ENCODE measurements at places on chromosomes 4 and X.
A peak's percentile ranks its signal among the peaks of the same experiment; 100 is the strongest.

GRCh38 chr4:182385897-182386296 lies 142.7 kb downstream of the TENM3 start:
- no peak for DNase-seq

- DNase-seq = no peak
These were observed 253.9 kb downstream of the SPOCK3 start for GRCh38 chr4:166980419-166980818.

DNA sequence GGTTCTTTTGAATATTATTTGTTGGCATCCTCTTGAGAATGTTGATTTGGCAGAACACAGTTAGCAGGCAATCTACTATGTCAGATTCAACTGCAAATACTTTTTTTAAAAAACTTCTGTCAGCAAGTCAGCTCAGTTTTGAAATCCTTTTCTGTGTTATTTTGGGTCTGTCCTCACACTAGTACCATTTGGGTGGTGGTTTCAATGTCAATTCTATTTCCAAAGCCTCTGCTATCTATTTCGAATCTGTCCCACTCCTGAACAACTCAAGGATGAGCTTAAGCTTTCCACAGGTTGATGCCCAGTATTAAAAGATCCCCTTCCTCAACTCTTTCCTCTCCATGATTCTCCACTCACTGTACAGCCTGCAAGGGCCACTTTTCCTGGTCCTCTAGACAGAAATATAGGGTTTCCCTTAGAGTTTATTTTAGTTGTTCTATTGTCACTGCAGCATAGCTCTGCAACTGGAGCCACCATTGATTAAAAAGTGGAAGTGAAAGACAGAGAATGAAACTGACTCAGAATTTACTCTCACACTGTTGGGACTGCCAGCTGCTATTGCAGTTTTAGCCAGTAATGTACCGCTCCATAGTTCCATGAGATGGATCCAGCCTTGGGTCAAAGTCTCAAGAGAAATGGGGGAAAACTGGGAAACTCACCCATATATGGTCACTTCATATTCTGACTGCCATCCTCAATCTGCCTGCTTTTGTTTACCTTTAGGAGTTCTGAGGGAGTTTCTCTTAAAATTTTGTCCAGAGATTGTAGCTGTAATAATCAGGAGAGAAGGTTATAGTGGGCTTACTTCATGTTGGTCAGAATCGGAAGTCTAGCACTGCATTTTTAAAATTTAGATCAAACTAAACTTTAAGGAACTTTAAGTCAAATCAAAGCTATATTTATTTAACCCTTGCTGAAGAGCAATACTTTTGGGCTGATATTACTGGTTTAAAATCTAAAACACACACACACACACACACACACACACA lies 14.6 kb downstream of the HDX start:
- peak; percentile 37 for DNase-seq

- no peak for DNase-seq
These were observed 771 bp upstream of the RBPJ start for GRCh38 chr4:26319949-26320537.

- DNase-seq = no peak
These were observed 108.9 kb upstream of the NHS start for GRCh38 chrX:17266136-17266535.

- DNase-seq = no peak
These were observed 33.1 kb downstream of the LNX1 start for GRCh38 chr4:53558065-53558801.

- DNase-seq = peak; percentile 94
These were observed 56.2 kb upstream of the TADA2B start for GRCh38 chr4:6986781-6987587.

DNA sequence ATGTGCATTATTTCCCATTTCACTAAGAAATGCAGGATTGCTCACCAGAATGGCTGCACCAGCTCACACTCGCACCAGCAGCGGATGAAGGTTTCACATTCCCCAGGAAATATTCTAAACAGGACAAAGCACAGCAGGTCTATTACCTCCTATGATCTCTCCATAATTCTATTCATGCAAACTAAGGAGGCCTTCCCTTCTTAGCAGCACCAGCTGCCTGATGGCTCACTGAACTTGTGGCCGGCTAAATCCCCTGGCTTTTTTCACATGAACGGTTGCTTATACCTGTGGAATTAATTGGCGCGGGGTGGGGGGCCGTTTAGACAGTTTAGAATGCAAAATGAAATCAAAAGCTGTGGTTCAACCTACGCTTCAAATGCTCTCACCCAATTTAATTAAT lies 73.5 kb upstream of the SRD5A3 start:
- DNase-seq = no peak

GRCh38 chr4:9594948-9595347 lies 150.7 kb downstream of the DEFB131A start:
- no peak for DNase-seq

DNA sequence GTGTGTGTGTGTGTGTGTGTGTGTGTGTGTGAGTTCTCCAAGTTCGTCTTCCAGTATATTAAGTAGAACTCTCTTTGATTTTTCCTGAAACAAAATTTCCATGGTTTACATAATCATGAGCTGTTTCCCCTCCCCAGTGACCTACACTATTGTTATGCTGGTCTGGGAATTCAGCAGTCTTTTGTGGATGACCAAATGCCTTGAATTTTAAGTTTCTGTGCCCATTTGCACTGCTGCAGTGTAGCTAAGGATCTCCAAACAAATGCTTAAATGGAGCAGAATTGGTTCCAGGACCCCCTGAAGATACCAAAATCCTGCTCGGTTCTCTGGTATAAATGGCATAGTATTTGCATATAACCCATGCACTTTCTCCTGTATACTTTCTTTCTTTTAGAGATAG lies 77.2 kb upstream of the SLC34A2 start:
- DNase-seq = no peak

DNA sequence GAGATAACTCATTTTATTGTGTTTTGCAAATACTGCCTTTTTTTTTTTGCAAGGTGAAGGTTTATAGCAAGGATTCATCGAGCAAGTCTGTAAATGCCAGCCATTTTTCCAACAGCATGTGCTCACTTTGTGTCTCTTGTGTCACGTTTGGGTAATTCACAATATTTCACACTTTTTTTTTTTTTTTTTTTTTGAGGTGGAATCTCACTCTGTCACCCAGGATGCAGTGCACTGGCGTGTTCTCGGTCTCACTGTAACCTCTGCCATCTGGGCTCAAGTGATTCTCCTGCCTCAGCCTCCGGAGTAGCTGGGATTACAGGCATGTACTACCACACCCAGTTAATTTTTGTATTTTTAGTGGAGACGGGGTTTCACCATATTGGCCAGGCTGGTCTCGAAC lies 1.9 kb downstream of the RNF4 start:
- no peak for DNase-seq

DNA sequence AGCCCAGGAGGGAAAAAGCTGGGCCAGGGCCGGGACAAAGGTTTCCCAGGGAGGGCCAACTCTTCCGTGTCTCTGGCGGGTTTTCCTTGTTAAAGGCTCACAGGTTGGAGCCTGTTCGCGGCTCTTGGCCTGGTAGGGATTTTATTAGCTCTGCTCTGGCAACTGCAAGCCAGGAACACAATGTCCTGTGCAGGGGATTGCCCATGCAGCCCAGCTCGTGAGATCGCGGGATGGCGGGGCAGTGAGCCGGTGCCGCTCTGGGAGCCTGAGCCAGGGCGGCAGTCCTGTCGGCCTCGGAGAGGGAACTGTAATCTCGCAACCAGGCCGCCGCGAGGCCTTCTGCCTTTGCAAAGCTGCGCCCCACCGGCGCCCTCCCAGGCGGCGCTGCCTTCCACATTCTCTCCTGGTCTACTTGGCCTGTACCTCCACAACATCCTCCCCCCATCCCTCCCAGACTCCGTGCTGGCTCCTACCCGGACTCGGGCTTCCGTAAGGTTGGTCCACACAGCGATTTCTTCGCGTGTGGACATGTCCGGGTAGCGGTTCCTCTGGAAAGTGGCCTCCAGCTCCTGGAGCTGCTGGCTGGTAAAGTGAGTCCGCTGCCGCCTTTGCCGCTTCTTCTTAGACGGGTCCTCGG lies 2.1 kb downstream of the PITX2 start:
- DNase-seq = no peak

- no peak for DNase-seq
These were observed 445.7 kb downstream of the GASK1B start for GRCh38 chr4:157727163-157727562.

DNA sequence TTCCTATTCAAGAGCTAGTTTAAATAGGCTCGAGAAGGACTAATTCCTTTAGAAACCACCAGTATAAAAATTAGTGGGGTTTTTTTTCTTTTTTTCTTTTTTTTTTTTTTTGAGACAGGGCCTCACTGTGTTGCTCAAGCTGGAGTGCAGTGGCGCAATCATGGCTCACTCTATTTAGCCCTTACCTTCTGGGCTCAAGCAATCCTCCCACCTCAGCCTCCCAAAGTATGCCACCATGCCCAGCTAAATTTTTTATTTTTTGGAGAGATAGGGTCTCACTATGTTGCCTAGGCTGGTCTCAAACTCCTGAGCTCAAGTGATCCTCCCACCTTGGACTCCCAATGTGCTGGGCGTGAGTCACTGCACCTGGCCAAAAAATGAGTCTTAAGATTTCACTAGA lies 52.8 kb downstream of the APOO start:
- no peak for DNase-seq

- DNase-seq = no peak
These were observed 47.9 kb downstream of the HSD17B13 start for GRCh38 chr4:87274803-87275202.

- DNase-seq = peak; percentile 82
These were observed 25.8 kb upstream of the CHRNA9 start for GRCh38 chr4:40309250-40309774.

DNA sequence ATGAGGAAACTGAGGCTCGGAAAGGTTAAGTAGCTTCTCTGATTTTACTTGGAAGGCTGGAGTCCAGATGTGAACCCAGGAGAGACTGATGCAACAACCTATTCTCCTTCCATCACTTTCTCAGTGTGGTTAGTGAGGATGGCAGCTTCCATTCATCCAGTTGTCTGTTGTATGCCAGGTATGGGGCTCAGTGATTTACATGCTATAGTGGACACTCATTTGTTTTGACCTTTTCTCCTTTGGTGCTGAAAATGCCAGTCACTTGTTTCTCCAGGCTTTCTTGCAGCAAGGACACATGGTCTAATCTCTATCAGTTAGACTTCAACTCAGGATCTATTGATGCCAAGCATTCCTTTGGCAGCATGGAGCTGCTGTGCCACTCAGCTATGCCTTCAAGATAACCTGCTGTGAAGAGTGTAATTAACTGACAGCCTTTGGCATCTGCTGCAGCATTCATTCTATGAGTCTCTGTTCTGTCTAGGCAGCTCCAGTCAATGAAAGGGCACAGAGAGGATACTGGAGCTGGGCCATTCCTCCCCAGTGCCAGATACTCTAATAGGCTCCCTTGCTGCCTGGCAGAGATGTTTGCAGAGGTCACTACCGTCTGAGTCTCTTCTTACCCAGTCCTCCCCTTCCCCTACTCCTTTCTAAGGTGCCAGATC lies 11.0 kb upstream of the CWH43 start:
- DNase-seq = no peak

GRCh38 chr4:88033309-88033708 lies 25.9 kb downstream of the PKD2 start:
- peak; percentile 17 for DNase-seq

DNA sequence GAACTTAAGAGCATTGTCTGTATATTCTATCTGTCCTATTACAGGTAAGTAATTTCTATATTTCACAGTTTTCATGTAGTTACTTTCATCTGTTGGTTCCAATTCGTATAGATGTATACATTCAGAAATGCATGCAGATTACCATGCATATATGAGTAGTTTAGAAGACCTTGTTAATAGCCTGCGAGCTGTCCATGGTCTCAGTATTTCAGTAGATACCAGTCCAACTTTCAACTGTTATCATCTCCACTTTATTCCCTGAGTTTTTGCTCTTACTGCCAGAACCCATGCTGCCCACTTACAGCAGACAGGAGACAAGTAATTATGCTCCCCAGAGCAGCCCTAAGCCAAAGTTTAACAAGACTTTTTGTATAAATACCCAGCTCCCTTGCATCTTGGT lies 37.7 kb downstream of the VEGFC start:
- no peak for DNase-seq

DNA sequence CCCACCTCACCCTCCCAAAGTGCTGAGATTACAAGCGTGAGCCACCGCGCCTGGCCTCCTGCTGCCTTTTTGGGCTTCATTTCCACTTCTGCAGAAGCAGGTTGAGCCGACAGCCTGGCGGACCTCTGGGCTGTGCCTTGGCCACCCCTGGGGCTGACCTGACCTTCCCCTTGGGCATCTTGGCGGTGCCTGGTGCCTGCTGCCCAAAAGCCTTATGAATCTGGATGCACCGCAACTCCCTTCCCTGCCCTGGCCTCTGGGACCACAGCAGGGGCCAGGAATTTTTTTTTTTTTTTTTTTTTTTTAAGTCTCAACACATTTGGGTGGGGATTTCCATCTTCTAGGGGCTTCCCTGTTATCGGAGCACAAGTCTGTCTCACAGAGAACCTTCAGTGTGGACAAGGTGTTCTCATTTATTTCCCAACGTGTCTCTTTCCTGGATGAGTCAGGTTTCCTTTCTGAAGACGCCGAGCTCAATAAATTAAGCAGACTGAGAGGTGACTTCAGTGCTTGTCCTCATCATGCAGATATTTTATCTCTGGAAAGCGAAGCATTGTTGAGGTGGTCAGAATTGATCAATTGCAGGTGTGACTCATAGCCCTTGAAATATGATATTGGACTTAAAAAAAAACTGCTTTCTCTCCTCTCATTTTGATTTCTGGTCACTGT lies 79.7 kb downstream of the SHROOM2 start:
- DNase-seq = peak; percentile 53

DNA sequence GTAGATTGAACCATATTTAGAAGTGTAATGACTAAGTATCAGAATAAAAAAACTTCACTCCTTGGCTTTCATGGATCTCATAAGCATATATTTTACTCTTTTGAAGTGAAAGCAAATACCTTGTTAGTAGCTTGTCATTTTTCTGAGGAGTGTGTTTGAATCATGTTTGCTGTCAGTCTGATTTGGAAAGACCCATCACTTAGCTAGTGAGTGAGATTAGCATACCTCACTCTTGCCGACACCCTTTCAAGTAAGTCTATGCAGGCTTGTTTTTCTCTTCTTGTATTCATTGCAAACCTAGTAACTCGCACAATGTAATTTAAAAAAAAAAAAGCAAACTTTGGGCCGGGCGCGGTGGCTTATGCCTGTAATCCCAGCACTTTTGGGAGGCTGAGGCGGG lies 360.0 kb downstream of the ARHGAP24 start:
- DNase-seq = no peak

GRCh38 chr4:183430317-183430993 lies 14.0 kb upstream of the CDKN2AIP start:
- no peak for DNase-seq

- no peak for DNase-seq
These were observed 264.3 kb upstream of the NOCT start for GRCh38 chr4:138751309-138751708.

GRCh38 chr4:39682138-39682537 lies 15.8 kb upstream of the UBE2K start:
- DNase-seq = no peak

- no peak for DNase-seq
These were observed 97.2 kb upstream of the ACSL4 start for GRCh38 chrX:109830157-109830703.

GRCh38 chr4:8391972-8392371 lies 48.6 kb downstream of the ACOX3 start:
- peak; percentile 40 for DNase-seq

Data from GM06990 (cell line).